Central memory CD8-positive, alpha-beta T cell (primary cell): ENCODE measurements at places on chromosomes 6 and 20.

GRCh38 chr6:65399355-65400084 lies 307.5 kb downstream of the EYS start:
- no peaks in the 10 kb centered on the region for H3K27me3 ChIP-seq
- no peak for DNase-seq
- no peaks in the 10 kb centered on the region for H3K4me1 ChIP-seq
- no peaks in the 10 kb centered on the region for H3K36me3 ChIP-seq

DNA sequence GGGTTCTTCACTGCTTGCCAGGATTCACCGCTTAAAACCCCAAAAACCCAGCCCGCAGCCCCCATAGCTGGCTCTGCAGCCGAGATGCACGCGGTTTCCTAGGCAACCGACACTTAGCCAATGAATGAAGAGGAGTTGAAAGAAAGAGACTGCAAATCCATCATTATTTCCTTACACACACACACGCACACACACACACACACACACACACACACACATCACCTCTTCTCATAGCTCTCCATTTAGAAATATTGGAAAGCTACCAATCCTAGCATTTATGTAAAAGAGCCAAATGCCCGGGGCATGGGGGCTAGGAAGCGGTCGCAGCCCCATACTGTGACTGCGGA lies 3.4 kb upstream of the TUBB2B start:
- no peak overlapping the region for H3K4me3 ChIP-seq
- peaks cover 57% of the 10 kb centered on the region for H3K4me1 ChIP-seq
- peaks cover 9% of the 10 kb centered on the region for H3K36me3 ChIP-seq
- H3K27me3 ChIP-seq: peaks cover 100% of the 10 kb centered on the region

- peak overlapping the region; percentile 72 for H3K27ac ChIP-seq
- peaks cover 74% of the 10 kb centered on the region for H3K4me1 ChIP-seq
- peak overlapping the region; percentile 18 for H3K4me3 ChIP-seq
- peaks cover 7% of the 10 kb centered on the region for H3K36me3 ChIP-seq
These were observed 10.0 kb downstream of the TRERF1 start for GRCh38 chr6:42441697-42442081.

- H3K4me1 ChIP-seq: no peaks in the 10 kb centered on the region
- no peak overlapping the region for H3K4me3 ChIP-seq
- peaks cover 2% of the 10 kb centered on the region for H3K36me3 ChIP-seq
- H3K27ac ChIP-seq: no peak overlapping the region
These were observed 1302.1 kb upstream of the GJE1 start for GRCh38 chr6:140830666-140831065.

- no peak for DNase-seq
- H3K36me3 ChIP-seq: no peaks in the 10 kb centered on the region
- peaks cover 4% of the 10 kb centered on the region for H3K27me3 ChIP-seq
- no peak overlapping the region for H3K27ac ChIP-seq
These were observed 40.0 kb upstream of the OCSTAMP start for GRCh38 chr20:46590443-46590842.

GRCh38 chr6:37507077-37507476 lies 7.4 kb upstream of the CCDC167 start:
- no peak overlapping the region for H3K4me3 ChIP-seq
- peaks cover 72% of the 10 kb centered on the region for H3K4me1 ChIP-seq
- H3K27me3 ChIP-seq: no peaks in the 10 kb centered on the region
- DNase-seq: no peak
- H3K36me3 ChIP-seq: peaks cover 35% of the 10 kb centered on the region

DNA sequence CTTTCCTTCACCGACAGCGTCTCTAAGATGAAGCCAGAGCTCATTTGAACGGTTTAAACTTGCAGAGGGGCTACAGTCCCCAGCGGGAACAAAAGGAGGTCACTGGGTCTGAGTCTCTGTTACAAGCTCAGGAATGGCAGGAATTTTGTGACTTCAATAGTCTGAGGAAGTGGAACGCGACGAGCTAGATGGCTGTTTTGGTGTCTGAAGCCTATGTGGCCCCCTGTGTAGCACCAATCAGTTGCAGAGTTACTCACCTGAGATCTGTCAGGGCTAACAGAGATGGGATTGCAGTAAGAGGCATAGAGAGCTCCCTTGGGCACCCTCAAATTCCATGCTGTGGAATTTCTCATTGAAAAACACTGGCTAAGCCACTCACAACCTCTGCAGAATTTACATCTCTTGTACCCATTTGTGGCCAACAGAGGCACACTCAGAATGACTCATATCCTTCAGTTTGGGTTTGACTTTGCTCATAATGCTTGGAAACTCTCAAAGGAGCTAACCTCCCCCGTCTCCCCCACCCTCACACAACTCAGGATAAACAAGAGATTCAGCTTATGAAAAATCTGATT lies 7.1 kb upstream of the TCP11 start:
- peaks cover 7% of the 10 kb centered on the region for H3K27me3 ChIP-seq
- H3K4me1 ChIP-seq: no peaks in the 10 kb centered on the region
- H3K27ac ChIP-seq: no peak overlapping the region

DNA sequence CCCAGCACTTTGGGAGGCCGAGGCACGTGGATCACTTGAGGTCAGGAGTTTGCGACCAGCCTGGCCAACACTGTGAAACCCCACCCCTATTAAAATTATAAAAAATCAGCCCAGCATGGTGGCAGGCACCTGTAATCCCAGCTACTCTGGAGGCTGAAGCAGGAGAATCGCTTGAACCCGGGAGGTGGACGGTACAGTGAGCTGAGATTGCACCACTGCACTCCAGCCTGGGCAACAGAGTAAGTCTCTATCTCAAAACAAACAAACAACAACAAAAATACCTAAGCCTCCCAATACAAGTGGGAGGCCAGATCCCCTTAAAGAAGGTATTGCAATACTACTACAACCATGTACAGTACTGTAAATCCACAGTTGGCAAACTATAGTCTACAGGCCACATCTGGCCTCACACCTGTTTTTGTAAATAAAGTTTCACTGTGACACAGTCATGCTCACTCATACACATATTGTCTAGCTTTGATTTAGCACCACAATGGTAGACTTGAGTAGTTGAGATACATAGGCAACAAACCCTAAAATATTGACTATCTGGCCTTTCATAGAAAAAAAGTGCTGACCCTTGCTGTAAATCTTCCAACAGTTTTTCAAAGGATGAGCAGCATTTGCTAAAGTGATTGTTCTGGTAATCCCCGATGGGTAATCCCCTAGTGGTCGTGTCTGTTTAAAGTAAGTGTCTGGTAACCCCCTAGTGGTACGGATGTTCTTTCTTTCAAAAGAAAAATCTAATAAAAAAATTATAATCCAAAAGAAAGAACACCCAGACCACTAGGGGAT lies 202.0 kb downstream of the RNGTT start:
- H3K4me1 ChIP-seq: no peaks in the 10 kb centered on the region
- H3K36me3 ChIP-seq: peaks cover 1% of the 10 kb centered on the region
- H3K27me3 ChIP-seq: no peaks in the 10 kb centered on the region
- no peak overlapping the region for H3K27ac ChIP-seq
- no peak overlapping the region for H3K4me3 ChIP-seq

GRCh38 chr20:3739054-3739925 lies 6.8 kb downstream of the HSPA12B start:
- no peak overlapping the region for H3K27ac ChIP-seq
- no peaks in the 10 kb centered on the region for H3K36me3 ChIP-seq
- H3K4me1 ChIP-seq: peaks cover under 1% of the 10 kb centered on the region
- H3K4me3 ChIP-seq: no peak overlapping the region
- H3K27me3 ChIP-seq: peaks cover 10% of the 10 kb centered on the region

- no peaks in the 10 kb centered on the region for H3K27me3 ChIP-seq
- H3K36me3 ChIP-seq: peaks cover 5% of the 10 kb centered on the region
- H3K27ac ChIP-seq: no peak overlapping the region
- no peak overlapping the region for H3K4me3 ChIP-seq
- no peak for DNase-seq
These were observed 217.2 kb downstream of the CDKAL1 start for GRCh38 chr6:20751293-20751935.

DNA sequence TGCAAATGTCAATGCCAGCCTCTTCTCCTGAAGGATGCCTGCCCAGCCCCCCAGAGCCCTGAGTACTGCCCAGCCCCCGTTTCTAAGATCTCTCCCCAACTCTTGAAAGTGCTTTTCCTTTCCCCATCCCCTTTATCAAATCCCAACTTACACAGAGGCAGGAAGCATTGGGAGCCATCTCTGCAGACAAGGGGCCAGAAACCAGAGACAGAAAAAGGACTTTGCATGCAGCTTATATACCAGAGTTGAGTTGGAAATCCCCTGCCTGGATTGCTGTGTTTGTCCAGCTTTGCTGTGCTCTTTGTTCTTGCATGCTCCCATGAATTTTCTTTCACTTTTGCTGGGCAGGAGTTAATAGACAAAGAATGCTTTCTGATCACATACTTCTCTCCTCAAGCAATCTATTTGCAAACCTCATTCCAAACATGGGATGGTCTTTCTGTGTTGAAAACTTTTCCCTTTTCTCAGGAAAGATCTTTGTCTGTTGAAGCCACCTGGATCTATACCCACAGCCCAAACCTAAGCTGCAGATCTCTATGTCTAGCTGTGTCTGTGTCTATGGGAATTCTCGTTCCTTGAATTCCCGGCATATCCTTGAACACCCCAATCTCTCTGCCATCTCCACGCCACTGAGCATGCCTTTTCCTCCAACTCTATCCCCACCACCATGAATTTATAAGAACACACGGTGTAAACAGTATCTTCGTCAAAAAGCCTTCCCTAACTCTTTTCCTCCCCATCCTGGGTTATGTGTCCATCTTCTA lies at the start of gene UBD:
UBD (minus strand) TSS at position 209 of the 764 bp plus-strand sequence; CDS start at position 178, 31 bp downstream.
- no peak for DNase-seq
- no peak within 1 kb of the TSS for H3K4me3 ChIP-seq
- no peaks in the 10 kb centered on the region for H3K36me3 ChIP-seq
- peaks cover 89% of the 10 kb centered on the region for H3K27me3 ChIP-seq
- no peak within 1 kb of the TSS for H3K27ac ChIP-seq
- peaks cover 7% of the 10 kb centered on the region for H3K4me1 ChIP-seq
